ENCODE measurements at places on chromosomes 7 and 10. TPM values are rescaled to one million over a fixed set of nuclear protein-coding genes. Genes with fewer than 3 reads are reported as not detected.
A peak's percentile ranks its signal among the peaks of the same experiment; 100 is the strongest.

DNA sequence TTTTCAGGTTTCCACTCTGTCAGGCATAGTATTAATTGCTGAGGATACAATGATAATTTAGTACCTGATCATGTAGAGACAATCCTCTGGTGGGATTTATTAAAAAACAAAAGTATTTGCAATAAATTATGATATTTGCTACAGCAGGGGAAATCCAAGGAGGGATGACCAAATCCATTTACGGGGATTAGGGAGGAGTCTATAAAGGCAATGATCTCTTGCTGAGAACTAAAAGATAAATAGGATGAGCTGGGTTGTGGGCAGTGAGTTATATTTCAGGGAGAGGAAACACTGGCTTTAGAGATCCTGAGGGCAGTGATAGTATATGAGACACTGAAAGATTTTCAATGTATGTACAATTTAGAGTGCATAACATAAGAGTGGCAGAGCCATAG is 305.5 kb downstream of the GPR37 start:
- no peaks in the 10 kb centered on the region for H3K36me3 ChIP-seq
- no peaks in the 10 kb centered on the region for H3K27me3 ChIP-seq
- DNase-seq = no peak

DNA sequence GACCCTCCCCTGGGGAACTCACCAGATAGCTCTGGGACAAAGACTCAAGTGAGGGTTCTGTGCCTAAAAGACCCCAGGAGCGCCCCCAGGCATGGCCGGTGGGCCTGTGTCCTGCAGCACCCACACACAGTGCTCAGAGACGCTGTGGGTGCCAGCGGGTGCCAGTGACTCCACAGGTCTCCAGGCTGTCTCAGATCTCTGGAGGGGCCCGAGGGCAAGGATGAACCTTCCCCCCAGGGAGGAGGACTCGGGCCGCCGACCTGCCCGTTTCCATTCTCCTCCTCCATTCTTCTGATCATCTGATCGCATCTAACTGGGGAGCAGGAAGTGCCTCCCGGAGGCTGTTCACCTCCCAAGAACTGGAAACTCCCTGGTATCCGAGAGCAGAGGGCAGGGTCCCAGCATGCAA is 980 bp downstream of the ADAM8 start:
- peaks cover 23% of the 10 kb centered on the region for H3K27me3 ChIP-seq
- DNase-seq = no peak
- no peaks in the 10 kb centered on the region for H3K36me3 ChIP-seq

GRCh38 chr7:151706277-151707104 is 170.4 kb downstream of the PRKAG2 start:
- DNase-seq = no peak
- no peak overlapping the region for H3K4me3 ChIP-seq
- no peaks in the 10 kb centered on the region for H3K4me1 ChIP-seq
- H3K27ac ChIP-seq = no peak overlapping the region
- H3K36me3 ChIP-seq = no peaks in the 10 kb centered on the region

DNA sequence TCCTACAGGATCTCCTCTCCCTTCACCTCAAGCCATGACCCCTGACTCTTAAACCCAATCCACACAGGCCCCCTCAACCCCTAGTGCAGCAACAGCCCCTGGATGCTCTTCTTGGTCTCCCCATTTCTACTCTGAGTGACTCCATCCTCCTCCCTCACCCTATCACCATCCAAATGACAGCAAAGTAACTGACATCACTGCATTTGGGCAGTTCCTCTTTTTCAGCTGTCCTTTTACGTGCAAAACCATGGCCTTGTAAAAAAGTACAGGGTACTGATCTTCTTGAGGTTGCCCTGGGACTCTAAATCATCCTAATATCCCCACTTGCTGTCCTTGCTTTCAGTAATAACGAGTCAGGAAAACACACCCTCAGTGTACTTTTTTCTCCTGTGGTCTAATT is 454.9 kb downstream of the ADRA2A start:
- H3K4me1 ChIP-seq = no peaks in the 10 kb centered on the region
- no peak overlapping the region for H3K4me3 ChIP-seq
- H3K27ac ChIP-seq = no peak overlapping the region

- H3K36me3 ChIP-seq = no peaks in the 10 kb centered on the region
- H3K4me1 ChIP-seq = no peaks in the 10 kb centered on the region
- no peaks in the 10 kb centered on the region for H3K27me3 ChIP-seq
- no peak overlapping the region for H3K4me3 ChIP-seq
- DNase-seq = no peak
Observed at GRCh38 chr10:59079386-59080226, 96.8 kb upstream of the PHYHIPL start.

GRCh38 chr7:114303301-114303700 is 111.3 kb upstream of the FOXP2 start:
- no peaks in the 10 kb centered on the region for H3K36me3 ChIP-seq
- DNase-seq = no peak
- H3K4me3 ChIP-seq = no peak overlapping the region
- no peaks in the 10 kb centered on the region for H3K4me1 ChIP-seq
- H3K27ac ChIP-seq = no peak overlapping the region

GRCh38 chr7:81990395-81990794 is 220.5 kb upstream of the HGF start:
- no peaks in the 10 kb centered on the region for H3K4me1 ChIP-seq
- H3K36me3 ChIP-seq = no peaks in the 10 kb centered on the region
- no peaks in the 10 kb centered on the region for H3K27me3 ChIP-seq
- H3K4me3 ChIP-seq = no peak overlapping the region

GRCh38 chr7:29924684-29925083 is 64.9 kb downstream of the SCRN1 start:
- H3K27me3 ChIP-seq = no peaks in the 10 kb centered on the region
- DNase-seq = no peak
- H3K36me3 ChIP-seq = peaks cover 11% of the 10 kb centered on the region
- no peaks in the 10 kb centered on the region for H3K4me1 ChIP-seq
- H3K27ac ChIP-seq = no peak overlapping the region
- H3K4me3 ChIP-seq = no peak overlapping the region

GRCh38 chr7:158907390-158907789 is 51.0 kb downstream of the DYNC2I1 start:
- no peak overlapping the region for H3K4me3 ChIP-seq
- DNase-seq = no peak
- H3K36me3 ChIP-seq = no peaks in the 10 kb centered on the region

GRCh38 chr7:137411446-137411845 is 67.9 kb upstream of the PTN start:
- H3K4me3 ChIP-seq = no peak overlapping the region
- no peaks in the 10 kb centered on the region for H3K36me3 ChIP-seq
- DNase-seq = no peak
- no peaks in the 10 kb centered on the region for H3K27me3 ChIP-seq

- no peaks in the 10 kb centered on the region for H3K27me3 ChIP-seq
- H3K27ac ChIP-seq = peak within 1 kb of the TSS; percentile 94
- no peaks in the 10 kb centered on the region for H3K36me3 ChIP-seq
- peak; percentile 97 for DNase-seq
- peak within 1 kb of the TSS; percentile 72 for H3K4me3 ChIP-seq
- peaks cover 6% of the 10 kb centered on the region for H3K4me1 ChIP-seq
Observed at GRCh38 chr10:25016376-25017153, at the start of gene THNSL1. THNSL1 (plus strand) TSS chr10:25016612; CDS start chr10:25023224, 6,612 bp downstream.

DNA sequence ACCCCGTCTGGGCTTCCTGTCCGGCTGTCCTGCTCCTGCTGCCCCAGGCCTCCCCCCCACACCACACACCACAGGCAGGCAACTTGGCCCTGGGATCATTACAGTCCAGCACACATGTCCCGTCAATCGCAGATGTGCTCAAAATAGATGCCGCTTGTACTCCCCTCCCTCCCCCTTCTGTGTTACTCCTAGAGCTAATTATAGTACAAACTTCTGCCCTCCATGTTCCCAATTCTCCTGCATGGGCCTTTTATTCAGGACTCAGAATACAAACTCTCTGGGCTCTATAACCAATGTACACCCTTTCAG is at the start of gene SYNPO2L:
SYNPO2L (minus strand) TSS at position 40 of the 309 bp plus-strand sequence. CDS start 107 bp downstream, outside the sequence.
- DNase-seq = no peak
- no peaks in the 10 kb centered on the region for H3K27me3 ChIP-seq
- no peak within 1 kb of the TSS for H3K27ac ChIP-seq
- H3K36me3 ChIP-seq = no peaks in the 10 kb centered on the region

- DNase-seq = no peak
- H3K27me3 ChIP-seq = no peaks in the 10 kb centered on the region
- no peak overlapping the region for H3K27ac ChIP-seq
- H3K36me3 ChIP-seq = no peaks in the 10 kb centered on the region
Observed at GRCh38 chr7:105723572-105723971, 142.3 kb upstream of the EFCAB10 start.

DNA sequence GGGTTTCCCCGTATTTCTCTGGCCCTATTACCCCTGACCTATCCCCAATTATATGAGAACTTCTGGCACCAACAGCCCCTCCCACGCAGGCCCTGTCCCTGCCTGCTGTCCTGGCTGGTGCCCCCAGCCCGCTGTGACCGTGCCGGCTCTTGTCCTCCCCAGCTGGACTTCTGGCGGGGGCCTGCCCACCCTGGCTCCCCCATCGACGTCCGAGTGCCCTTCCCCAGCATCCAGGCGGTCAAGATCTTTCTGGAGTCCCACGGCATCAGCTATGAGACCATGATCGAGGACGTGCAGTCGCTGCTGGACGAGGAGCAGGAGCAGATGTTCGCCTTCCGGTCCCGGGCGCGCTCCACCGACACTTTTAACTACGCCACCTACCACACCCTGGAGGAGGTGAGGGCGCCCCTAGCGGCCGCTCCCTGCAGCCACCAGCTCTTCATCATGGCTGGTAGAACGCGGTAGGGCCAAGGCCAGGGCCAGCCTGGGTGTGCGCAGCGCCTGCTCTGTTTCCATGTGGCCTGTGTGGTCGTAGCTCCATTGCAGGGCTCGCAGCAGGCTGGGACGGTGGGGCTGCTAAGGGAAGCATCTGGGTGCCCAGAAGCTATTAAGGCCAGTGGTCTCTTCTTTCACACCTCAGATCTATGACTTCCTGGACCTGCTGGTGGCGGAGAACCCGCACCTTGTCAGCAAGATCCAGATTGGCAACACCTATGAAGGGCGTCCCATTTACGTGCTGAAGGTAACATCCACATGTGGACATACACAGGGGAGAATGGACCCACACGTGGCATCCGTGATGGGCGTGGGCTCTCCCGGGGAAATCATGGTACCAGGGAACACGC is 1.4 kb downstream of the CPA1 start:
- no peak overlapping the region for H3K4me3 ChIP-seq
- H3K36me3 ChIP-seq = no peaks in the 10 kb centered on the region
- H3K27ac ChIP-seq = no peak overlapping the region
- H3K27me3 ChIP-seq = no peaks in the 10 kb centered on the region
- peaks cover 3% of the 10 kb centered on the region for H3K4me1 ChIP-seq

GRCh38 chr10:61673360-61673759 is 10.6 kb downstream of the CABCOCO1 start:
- DNase-seq = no peak
- no peak overlapping the region for H3K4me3 ChIP-seq
- H3K36me3 ChIP-seq = no peaks in the 10 kb centered on the region
- no peaks in the 10 kb centered on the region for H3K27me3 ChIP-seq
- no peak overlapping the region for H3K27ac ChIP-seq

DNA sequence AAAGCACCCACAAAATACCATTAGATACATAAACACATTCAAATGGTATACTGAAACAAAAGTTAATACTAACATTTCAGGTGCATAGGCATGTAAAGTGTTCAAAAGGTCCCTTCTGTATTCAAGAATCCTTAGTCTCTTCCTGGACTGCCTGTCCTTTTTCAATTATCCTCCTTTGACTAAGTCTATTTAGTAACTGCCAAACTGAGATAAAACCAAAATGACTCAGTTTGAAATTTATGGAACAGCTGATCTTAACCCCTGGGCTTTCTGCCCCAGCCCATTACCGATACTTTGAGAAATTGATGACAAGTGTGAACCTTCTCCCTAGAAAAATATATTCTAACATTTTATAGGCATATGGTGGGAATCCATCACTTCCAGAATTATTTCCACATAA is 5.4 kb downstream of the EPC1 start:
- H3K27me3 ChIP-seq = no peaks in the 10 kb centered on the region
- no peaks in the 10 kb centered on the region for H3K36me3 ChIP-seq
- no peak overlapping the region for H3K4me3 ChIP-seq
- H3K4me1 ChIP-seq = peaks cover 4% of the 10 kb centered on the region
- DNase-seq = no peak

DNA sequence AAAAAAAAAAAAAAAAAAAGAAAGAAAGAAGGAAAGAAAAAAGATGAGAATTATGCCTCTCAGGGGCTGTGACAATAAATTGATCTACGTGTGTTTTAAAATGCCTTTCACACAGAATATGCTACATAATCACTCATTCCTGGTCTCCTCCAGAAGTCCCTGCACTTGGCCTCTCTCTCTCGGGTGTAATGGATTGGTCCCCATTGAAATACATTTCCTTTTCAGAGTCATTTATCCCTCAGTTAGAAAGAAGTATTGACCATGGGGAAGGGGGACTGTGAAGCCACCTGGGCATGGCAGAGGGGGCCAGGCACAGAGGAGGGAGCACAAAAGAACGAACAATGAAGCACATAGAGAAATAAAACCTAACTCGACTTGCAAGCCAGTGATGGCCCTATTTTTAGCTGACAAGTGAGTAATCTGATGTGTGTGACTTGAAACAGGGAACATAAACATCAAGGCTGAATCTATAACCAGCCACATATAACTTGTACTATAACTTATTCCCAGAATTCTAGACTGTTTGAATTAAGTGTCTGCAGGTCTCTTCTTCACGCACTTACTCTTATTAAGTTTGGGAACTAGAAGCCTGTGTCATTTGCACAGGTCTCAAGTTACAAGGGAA is 490.8 kb downstream of the KCNMA1 start:
- no peak overlapping the region for H3K27ac ChIP-seq
- no peaks in the 10 kb centered on the region for H3K36me3 ChIP-seq
- DNase-seq = no peak
- no peak overlapping the region for H3K4me3 ChIP-seq
- no peaks in the 10 kb centered on the region for H3K4me1 ChIP-seq

The GPER1 gene
- 2.6 TPM for total RNA-seq

The HACD1 gene
- 60.3 TPM for total RNA-seq

The SKIDA1 gene
- total RNA-seq = 0.98 TPM

The TMEM140 gene
- 55.7 TPM for total RNA-seq

The SUN3 gene
- total RNA-seq = not detected

The CALHM3 gene
- not detected for total RNA-seq

The FANK1 gene
- total RNA-seq = 2.6 TPM

The ASL gene
- 31.9 TPM for total RNA-seq

The SGPL1 gene
- total RNA-seq = 36.4 TPM

The IKZF5 gene
- total RNA-seq = 13.3 TPM

Data from breast epithelium (tissue), 4 donors.